ENCODE measurements at places on chromosomes 16 and 17.

DNA sequence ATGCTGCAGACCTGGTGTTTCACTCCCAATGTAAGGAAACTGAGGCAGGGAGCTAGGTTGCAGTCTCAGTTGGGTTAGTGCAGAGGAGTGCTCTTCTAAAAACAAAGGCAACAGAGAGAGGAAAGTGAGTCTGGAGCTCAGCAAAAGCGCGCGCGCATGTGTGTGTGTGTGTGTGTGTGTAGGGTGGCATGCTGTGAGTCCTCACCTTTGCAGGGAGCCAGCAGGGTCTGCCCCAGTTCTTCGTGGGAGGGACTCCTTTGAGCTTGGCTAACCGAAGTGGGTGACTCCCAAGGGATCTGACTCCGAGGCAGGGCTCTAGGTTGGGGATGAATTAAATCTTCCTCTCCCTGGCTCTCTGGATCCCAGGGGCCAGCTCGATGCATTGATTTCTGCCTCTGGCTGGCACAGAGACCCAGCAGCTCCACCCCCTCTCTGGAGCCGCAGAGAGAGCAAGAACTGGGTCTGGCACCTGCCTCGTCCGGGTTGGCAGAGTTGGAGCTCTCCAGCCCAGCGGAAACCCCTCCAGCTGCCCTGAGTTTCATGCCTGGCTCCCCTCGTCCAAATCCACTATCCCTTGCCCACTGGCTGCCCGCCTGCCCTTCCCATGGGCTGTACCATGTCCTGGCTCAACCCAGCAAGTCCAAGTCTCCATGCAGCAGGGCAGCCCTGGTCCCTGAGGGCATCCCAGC lies 1.3 kb upstream of the BTBD17 start:
- no peak for DNase-seq

DNA sequence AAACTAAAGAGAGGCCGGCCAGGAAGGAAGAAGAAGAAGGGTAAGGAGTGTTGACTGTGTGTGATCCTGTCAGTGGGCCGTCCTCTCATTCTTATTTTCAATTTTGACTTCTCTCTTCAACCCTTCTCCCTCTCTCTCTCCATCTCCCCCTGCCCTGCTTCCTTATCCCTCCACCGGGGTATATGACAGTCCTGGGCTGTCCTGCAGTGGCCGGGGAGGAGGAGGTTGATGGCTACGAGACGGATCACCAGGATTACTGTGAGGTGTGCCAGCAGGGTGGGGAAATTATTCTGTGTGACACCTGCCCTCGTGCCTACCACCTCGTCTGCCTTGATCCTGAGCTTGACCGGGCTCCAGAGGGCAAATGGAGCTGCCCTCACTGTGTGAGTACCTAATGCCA lies 5.6 kb downstream of the CHD3 start:
- no peak for DNase-seq

DNA sequence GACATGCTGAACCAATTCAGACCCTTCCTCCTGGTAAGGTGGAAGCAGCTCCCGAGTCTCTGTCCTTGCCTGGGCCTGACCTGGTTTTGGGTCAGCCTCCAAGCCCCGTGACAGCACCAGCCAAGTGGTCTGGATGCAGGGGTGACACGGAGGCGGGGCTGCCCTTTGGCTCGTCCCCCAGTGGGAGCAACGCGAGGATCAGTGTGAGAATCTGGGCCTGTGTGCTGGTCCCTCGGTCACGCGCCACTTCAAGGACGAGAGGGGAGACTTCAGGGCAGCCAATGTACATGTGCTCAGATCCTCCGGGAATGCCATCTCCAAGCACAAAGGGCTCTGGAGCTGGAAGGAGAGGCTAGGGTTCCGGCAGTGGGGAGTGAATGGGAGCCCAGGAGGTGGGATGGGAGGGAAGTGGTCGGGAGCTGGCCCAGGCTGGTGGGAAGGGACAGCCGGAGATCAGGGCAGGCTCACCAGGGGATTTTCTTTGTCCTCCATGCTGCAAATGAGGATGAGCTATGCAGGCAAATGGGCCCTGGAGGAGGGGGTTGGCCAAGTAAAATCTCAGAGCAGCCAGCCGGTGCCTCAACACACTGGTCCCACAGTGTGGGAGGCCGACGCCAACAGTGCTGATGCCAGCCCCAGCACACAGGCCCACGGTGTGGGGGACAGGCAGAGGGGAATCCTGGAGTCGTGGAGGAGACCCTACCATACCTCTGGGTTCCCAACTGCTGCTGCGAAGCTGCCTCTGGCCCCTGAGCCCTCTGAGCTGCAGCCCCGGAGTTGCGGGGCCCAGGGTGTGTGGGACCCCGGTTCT lies 4.2 kb upstream of the NDRG4 start:
- DNase-seq: no peak

DNA sequence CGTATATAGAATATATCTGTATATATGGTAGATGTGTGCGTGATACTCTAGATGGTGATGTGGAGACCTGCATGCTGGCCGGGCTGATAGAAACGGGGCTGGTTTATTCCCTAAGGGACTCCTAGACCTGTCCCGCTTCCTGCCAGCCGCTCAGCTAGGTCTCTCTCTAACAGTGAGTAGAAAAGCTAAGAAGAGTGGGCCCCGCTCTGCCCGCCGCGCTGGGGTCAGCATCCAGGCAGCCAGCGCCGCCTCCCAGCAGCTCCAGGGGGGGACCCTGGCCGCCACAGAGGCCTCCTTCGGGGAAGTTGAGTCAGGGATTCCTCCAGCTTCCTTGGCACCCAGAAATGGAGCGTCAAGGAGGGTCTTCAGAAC lies 9.4 kb downstream of the CYGB start:
- DNase-seq: no peak

DNA sequence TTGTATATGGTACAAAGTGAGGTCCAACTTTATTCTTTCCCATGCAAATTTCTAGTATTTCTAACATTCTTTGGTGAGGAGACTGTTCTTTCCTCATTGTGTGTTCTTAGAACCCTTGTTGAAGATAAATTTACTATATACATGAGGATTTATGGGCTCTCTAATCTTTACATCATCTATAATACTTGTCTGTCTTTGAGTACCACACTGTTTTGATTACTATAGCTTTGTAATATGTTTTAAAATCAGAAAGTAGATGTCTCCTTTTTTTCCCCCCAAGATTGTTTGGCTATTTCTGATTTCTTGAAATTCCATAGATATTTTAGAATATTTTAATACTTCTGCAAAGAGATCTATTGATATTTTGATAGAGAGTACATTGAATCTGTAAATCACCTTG lies 23.7 kb downstream of the ZNF267 start:
- DNase-seq: no peak

DNA sequence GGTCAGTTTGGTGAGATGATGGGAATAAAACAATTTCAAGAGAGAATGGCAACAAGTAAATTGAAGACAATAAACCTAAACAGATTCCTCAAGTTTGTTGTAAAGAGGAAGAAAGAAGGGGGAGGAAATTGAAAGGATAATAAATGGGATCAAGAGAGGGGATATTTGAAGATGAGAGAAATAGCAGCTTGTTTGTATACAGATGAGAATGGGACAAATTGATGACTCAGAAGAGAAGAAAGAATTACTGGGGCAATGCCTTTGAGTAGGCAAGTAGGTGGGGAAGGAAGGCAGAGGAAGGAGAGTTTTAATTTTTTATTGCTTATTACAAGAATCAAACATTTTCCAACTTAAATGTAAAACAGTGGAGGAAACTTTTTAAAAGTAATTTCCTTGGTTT lies 98.3 kb downstream of the CHD9 start:
- no peak for DNase-seq

- no peak for DNase-seq
Observed at GRCh38 chr16:74575807-74576643, 30.9 kb downstream of the GLG1 start.

GRCh38 chr16:11255737-11256660 lies at the start of gene SOCS1:
Gene SOCS1, minus strand, starts transcription at chr16:11256204. Its CDS starts 726 bp downstream, at chr16:11255478.
- peak; percentile 43 for DNase-seq

GRCh38 chr17:233473-233941 lies 52.1 kb upstream of the DOC2B start:
- no peak for DNase-seq

- no peak for DNase-seq
Observed at GRCh38 chr17:74024871-74025531, 178.5 kb upstream of the RPL38 start.

- DNase-seq: peak; percentile 48
Observed at GRCh38 chr17:41777574-41778188, 8.8 kb downstream of the JUP start.

- DNase-seq: no peak
Observed at GRCh38 chr16:66658143-66658859, 38.2 kb downstream of the CMTM4 start.

GRCh38 chr17:28227316-28228108 lies 91.5 kb upstream of the TMEM97 start:
- peak; percentile 99 for DNase-seq

GRCh38 chr17:56297184-56297583 lies 143.9 kb downstream of the ANKFN1 start:
- no peak for DNase-seq

GRCh38 chr16:66522816-66523590 lies 26.9 kb downstream of the TK2 start:
- no peak for DNase-seq

DNA sequence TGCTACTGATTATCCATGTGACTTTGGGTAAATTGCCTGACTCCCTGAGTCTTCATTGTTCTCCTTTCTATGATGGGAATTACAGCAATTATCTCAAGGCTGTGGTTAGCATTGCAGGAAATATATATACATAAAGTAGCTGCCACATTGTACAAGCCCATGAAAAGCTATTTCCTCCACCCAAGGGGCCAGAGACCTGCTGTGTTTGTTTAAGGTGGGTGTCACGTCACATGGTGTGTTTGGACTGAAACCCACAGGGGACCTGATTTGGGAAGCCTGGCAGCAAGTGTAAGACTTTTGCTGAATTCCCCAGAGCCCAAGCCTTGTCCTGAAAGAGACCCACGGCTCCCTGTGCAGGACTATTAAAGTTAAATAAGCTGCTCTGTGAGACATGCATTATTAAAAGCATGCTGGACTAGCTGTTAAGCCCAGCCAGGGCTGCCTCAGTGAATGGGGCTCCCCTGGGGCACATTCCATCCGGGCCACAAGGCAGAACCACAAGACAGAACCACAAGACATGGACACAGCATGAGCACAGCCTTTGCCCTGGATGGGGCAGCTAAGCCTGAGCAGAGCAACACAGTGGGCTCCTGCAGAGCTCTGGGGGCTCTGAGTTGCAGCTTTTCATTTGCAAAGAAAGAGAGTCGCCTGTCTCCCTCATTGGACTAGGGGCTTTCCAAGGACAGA lies 148.9 kb downstream of the SPACA3 start:
- peak; percentile 35 for DNase-seq

GRCh38 chr17:42097691-42098631 lies at the start of gene ZNF385C:
Gene ZNF385C, minus strand, starts transcription at chr17:42098473. Its CDS starts 35,417 bp downstream, at chr17:42063056.
- DNase-seq: no peak

DNA sequence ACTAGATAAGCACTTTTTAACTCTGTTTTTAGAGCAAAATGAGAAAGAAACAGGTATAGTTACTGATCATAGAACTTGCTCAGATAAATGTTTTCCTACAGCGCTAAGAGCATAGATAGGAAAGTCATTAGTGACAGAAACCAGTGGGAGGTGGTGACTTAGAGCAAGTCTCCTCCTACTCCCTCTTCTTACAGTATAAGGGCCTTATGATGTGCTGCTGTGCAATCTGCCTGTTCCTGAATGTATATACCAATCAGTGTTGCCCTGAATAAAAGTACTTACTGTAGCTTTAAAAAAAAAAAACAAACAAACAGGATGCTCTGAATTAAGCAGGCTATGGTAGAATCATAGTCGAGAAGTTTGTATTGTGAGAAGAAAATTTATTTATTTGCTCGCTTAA lies 23.3 kb upstream of the RASL10B start:
- no peak for DNase-seq

- no peak for DNase-seq
Observed at GRCh38 chr17:20073055-20073979, 64.2 kb downstream of the SPECC1 start.

- no peak for DNase-seq
Observed at GRCh38 chr17:1169221-1169928, 10.4 kb downstream of the ABR start.

DNA sequence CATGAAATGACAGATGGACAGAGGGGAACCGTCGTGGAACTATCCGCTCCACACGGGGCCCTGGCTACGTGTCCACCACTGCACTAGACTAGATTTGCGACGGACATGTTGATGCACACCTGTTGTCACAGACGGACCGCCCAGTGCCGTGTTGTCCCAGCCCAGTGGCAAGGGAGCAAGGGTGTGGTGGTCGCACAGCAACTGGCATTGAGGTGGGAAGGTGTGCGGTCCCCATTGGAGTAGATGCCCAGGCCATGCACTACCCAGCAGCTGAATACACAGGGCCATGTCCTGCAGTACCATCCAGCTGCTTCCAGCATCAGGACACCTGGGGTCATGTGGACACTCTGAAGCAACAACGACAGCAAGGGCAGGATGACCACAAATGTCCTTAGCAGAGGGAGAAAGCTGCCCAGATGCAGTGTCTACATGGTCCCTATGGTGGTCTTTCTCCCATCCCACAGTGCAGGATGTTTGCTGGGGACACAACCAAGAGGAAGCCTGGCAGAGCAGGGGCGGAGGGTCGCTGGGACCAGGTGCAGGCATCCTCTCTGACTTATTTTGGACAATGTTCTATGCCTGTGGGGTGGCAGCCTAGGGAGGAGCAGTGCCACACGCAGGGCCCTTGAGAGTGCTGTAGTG lies 8.8 kb downstream of the FOXF1 start:
- no peak for DNase-seq

DNA sequence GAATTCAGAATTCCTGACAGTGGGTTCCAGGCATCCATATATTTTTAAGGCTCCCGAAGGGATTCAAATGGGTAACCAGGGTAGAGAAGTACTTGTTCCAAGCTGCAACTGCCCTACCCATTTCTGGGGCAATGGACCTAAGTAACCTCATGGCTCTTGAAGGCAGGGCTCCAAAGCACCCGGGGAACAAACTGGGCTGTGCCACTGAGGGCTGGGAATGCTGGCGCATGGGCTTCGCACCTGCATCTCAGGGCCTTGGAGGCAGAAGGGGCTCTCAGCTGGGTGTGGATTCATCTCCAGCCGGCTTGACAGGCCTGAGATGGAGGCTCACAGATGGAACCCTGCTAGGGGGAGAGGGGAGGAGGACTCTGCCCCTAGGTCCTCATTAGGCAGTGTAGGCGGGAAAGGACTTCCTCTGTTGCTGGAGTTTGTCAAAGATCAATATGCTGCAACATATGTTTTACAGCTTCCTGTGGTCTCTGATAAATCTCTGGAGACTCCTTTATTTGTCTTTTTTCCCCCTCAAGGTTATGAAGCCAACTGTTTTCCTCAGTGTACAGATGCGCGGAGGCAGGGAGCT lies 232.3 kb upstream of the NLRP1 start:
- DNase-seq: no peak

GRCh38 chr17:1758807-1759206 lies 3.1 kb upstream of the SERPINF1 start:
- DNase-seq: no peak

GRCh38 chr16:80259290-80259805 lies 281.4 kb upstream of the DYNLRB2 start:
- DNase-seq: no peak

DNA sequence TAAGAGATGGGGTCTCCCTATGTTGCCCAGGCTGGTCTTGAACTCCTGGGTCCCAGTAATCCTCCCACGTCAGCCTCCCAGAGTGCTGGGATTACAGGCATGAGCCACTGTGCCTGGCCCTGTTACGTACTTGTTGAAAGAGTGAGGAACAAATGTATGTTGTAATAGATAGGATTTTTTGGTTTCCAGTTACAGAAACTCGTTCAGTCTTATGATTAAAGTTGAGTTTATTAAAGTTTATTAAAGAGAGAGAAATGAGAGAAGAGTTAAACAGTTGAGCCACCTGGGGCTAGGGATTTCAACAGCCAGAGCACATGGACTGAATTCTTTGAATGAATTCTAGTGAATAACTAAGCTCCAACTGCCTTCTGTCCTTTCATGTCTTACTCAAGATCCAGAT lies 3.7 kb downstream of the TADA2A start:
- no peak for DNase-seq
